ENCODE measurements at places on chromosomes 16 and 17. TPM values are rescaled to one million over a fixed set of nuclear protein-coding genes. Genes with fewer than 3 reads are reported as not detected.
A peak's percentile ranks its signal among the peaks of the same experiment; 100 is the strongest.

GRCh38 chr16:88977812-88978607 is 1.0 kb upstream of the CBFA2T3 start:
- DNase-seq, result no peak

DNA sequence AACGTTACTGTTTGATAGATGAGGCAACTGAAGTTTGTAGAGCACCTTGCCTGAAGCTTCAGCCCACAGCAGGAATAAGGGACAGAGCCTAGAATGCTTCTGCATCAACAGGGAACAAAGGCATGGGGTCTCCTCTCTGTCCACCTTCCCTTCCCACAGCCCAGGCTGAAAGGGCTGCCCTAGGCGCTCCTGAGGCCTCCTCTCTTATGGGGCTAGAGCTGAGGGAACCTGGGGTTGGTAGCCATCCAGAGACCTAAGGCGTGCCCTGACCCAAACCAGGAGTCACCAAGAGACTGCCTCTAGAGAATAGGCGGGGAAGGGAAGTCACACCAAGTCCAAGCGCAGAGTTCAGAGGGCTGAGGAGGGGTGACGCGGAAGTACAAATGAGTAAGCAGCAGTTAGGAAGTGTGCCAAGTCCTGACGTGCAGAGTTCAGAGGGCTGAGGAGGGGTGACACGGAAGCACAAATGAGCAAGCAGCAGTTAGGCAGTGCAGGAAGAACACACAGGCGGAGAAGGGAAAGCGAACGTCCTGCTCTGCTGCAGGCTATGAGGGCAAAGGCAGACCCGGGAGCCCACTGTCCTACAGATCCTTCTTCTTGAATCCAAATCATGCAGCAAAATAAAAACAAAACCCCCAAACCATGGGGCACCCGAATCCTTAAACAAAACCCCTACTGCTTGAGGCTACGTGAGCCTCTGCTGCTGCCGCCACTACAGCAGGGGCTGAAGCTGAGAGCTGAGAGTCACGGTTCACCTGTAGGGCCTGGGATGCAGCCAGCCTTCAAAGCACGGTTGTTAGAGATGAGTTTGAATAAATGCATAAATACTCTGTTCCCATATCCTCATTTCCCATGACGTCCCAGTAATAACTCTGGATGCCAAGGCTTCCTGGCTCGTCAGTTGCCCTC is 2.7 kb upstream of the SPG7 start:
- DNase-seq, result peak; percentile 92

SMTNL2 gene
- not detected for total RNA-seq

KCNAB3 gene
- total RNA-seq, result 0.26 TPM

GRCh38 chr17:17355426-17355825 is 52.3 kb downstream of the NT5M start:
- DNase-seq, result no peak

DNA sequence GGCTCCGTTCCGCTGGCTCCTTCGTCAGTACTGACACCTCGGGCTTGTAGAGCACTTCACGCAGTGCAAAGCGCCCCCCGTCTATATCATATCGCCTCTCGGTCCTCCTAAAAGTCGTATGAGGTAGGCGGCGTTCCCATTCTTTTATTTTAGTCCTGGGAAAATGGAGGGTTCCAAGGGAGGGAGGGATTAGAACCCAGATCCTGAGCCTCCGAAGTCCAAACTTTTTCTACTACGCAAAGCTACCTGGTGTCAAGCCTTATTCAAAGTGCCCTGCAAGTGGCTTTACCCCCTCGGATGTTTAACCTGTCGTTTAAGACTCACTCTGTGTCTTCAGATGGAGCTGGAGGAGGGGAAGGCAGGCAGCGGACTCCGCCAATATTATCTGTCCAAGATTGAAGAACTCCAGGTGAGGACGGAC is 348 bp upstream of the FTSJ3 start:
- DNase-seq, result no peak

TMED6 gene
- not detected for total RNA-seq

GRCh38 chr17:6366221-6366666 is 68.7 kb downstream of the AIPL1 start:
- DNase-seq, result no peak

DNA sequence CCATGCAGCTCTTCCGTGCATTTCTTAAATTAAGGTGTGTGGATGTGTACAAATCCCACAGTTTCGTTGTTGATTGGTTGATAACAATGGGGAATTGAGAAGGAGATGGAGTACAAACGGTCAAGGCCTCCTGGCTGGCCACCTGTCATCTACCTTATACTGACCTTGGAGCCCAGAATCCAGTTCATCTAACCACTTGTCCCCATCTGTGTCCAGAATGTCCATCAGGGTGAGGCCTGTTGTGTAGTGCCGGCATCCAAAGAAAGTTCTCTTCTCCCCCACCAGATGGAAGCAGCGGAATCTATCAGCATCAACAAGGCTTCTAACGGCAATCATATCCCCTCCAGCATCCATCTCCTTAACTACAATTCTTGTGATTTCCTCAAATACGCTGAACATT is 1.5 kb downstream of the GSDMB start:
- DNase-seq, result no peak

CCL17 gene
- not detected for total RNA-seq

DNA sequence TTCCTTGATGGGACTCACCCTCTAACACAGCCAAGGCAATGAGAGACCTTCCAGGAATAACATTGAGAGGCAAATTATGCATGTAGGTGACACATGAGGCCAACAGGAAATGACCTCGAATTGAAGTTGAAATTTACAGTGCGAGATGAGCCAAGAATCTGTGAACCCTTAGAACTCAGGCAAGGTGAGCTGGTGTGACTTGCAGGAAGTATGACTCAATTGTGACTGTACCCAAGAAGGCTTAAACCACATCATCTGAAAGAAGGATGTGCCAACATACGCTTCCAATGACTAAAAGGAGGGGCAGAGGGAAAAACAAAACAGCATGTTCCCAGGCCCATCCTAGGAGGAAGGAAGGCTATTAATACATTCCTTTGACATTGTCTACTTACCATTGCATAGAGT is 44.8 kb downstream of the PITPNC1 start:
- peak; percentile 90 for DNase-seq

SBK1 gene
- total RNA-seq, result 0.13 TPM

DNA sequence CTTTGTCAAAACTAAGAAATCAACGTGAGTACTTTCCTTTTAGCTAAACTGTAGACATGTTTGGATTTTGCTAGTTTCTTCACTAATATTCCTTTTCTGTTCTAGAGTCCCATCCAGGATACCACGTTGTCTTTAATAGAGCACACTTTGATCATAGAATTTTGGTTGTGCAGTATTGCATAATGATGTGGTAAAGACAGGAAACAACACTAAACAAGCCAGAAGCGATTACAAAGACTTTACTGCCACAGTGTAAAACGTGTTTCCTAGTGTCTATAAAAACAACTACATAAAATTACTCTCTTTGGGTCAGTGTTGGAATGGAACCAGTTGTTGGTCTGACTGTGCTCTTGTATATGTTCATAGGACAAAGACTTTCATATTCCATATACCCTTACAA is 19.3 kb downstream of the SHISA9 start:
- DNase-seq, result no peak

TMEM114 gene
- total RNA-seq, result not detected

DNA sequence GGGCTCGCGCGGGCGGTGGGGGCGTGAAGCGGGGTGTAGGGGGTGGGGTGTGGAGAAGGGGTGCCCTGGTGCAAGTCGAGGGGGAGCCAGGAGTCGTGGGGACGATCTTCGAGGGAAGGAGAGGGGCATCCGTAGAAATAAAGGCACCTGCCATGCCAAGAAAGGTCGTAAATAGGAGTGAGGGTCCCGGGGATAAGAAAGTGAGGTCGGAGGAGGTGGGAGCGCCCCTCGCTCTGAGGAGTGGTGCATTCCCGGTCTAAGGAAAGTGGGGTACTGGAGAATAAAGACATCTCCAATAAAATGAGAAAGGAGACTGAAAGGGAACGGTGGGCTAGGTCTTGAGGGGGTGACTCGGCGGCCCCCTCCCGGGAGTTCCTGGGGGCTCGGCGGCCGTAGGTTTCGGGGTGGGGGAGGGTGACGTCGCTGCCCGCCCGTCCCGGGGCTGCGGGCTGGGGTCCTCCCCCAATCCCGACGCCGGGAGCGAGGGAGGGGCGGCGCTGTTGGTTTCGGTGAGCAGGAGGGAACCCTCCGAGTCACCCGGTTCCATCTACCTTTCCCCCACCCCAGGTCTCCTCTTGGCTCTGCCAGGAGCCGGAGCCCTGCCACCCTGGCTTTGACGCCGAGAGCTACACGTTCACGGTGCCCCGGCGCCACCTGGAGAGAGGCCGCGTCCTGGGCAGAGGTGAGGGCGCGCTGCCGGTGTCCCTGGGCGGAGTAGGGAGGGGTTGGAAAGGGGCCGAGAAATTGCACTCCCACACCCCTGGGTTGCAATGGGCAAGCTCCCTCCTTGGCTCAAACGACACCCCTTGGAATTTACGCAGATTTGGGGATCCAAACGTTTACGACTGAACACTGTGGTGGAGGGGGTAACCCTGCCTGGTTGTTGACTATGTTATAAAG is 888 bp downstream of the CDH1 start:
- no peak for DNase-seq

DNA sequence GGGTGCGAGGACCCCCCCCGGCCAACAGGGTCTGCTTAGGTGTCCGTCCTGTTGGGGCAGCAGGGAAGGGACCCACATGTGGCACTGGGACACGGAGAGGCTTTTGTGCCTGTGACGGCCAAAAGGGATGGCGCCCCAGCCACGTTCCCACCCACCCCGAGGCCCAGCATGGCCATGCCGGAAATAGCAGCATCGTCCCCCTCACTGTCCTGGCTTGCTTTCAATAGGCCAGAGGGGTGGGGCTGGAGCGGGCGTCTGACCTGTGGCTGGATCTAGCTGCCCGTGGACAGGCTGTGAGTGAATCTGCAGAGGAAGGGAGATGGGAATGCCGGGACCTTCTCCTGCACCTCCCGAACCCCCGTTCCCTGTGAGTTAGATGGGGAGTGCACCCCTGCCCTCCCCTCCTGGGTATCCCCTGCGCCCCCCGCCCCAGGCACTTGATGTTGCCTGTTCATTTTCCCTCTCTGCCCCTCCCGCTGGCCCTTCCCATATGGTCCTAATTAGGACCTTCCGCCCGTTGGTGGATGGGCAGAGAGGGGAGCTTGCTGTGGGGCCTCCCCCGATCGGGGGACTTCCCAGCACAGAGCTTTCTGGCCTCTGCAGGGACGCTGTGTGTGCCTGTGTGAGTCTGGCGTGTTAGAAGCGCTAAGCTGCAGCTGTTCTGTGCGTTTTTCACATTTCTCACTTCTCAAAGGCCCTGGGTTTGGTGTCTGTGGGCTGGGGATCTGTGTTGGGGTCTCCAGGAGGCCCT is 292.8 kb downstream of the SEC14L1 start:
- no peak for DNase-seq

Data from dermis microvascular lymphatic vessel endothelial cell (primary cell).